ENCODE measurements at places on chromosomes 3 and 15. TPM values are rescaled to one million over a fixed set of nuclear protein-coding genes. Genes with fewer than 3 reads are reported as not detected.

The UPK1B gene
- polyA plus RNA-seq: not detected

The GNAT1 gene
- polyA plus RNA-seq: not detected

The SH2D7 gene
- polyA plus RNA-seq: not detected

The PSTPIP1 gene
- not detected for polyA plus RNA-seq

The C3orf20 gene
- not detected for polyA plus RNA-seq

The UBE2E2 gene
- 72.2 TPM for polyA plus RNA-seq

The SERF2 gene
- polyA plus RNA-seq: 1,942 TPM

The SPATA12 gene
- polyA plus RNA-seq: not detected

The DRD3 gene
- polyA plus RNA-seq: not detected

The NEDD4 gene
- not detected for polyA plus RNA-seq

The KIF15 gene
- 0.28 TPM for polyA plus RNA-seq

The TMEM45A gene
- polyA plus RNA-seq: 0.12 TPM

The TADA3 gene
- 15.4 TPM for polyA plus RNA-seq

The TTLL13 gene
- polyA plus RNA-seq: 0.31 TPM

The DUOXA1 gene
- polyA plus RNA-seq: not detected

The PLA2G4F gene
- not detected for polyA plus RNA-seq

The KNG1 gene
- not detected for polyA plus RNA-seq

The RNF111 gene
- 33.2 TPM for polyA plus RNA-seq

The CPLX3 gene
- polyA plus RNA-seq: 2.4 TPM

The MESP1 gene
- polyA plus RNA-seq: 2.1 TPM

The PIERCE2 gene
- polyA plus RNA-seq: 33.0 TPM

The PRR20G gene
- not detected for polyA plus RNA-seq

The GPR149 gene
- not detected for polyA plus RNA-seq

The CA12 gene
- 87.1 TPM for polyA plus RNA-seq

The TMIE gene
- polyA plus RNA-seq: 0.13 TPM

The PARP14 gene
- 4.7 TPM for polyA plus RNA-seq

The WDR93 gene
- polyA plus RNA-seq: 0.39 TPM

The P2RY14 gene
- polyA plus RNA-seq: not detected

The GABRR3 gene
- not detected for polyA plus RNA-seq

The SLC22A14 gene
- 0.78 TPM for polyA plus RNA-seq

The DGKG gene
- 73.5 TPM for polyA plus RNA-seq

The LYZL4 gene
- polyA plus RNA-seq: not detected

The MUC13 gene
- polyA plus RNA-seq: not detected

The OR5K2 gene
- not detected for polyA plus RNA-seq

The CADM2 gene
- 94.3 TPM for polyA plus RNA-seq

The GPR15 gene
- not detected for polyA plus RNA-seq

The CLDN1 gene
- polyA plus RNA-seq: not detected

The FBXO40 gene
- polyA plus RNA-seq: 0.84 TPM

The CACNA1D gene
- 1.9 TPM for polyA plus RNA-seq

The KCNAB1 gene
- 479 TPM for polyA plus RNA-seq

The TM6SF1 gene
- 393 TPM for polyA plus RNA-seq

The SI gene
- polyA plus RNA-seq: not detected

The NAALADL2 gene
- 5.1 TPM for polyA plus RNA-seq

The CCDC80 gene
- 15.4 TPM for polyA plus RNA-seq

The RETNLB gene
- not detected for polyA plus RNA-seq

The NR2E3 gene
- 1.5 TPM for polyA plus RNA-seq

The FHIT gene
- 14.7 TPM for polyA plus RNA-seq

The IQCH gene
- 5.2 TPM for polyA plus RNA-seq

The ARHGAP31 gene
- polyA plus RNA-seq: 1.6 TPM
